ENCODE measurements at places on chromosomes 13 and 19.

DNA sequence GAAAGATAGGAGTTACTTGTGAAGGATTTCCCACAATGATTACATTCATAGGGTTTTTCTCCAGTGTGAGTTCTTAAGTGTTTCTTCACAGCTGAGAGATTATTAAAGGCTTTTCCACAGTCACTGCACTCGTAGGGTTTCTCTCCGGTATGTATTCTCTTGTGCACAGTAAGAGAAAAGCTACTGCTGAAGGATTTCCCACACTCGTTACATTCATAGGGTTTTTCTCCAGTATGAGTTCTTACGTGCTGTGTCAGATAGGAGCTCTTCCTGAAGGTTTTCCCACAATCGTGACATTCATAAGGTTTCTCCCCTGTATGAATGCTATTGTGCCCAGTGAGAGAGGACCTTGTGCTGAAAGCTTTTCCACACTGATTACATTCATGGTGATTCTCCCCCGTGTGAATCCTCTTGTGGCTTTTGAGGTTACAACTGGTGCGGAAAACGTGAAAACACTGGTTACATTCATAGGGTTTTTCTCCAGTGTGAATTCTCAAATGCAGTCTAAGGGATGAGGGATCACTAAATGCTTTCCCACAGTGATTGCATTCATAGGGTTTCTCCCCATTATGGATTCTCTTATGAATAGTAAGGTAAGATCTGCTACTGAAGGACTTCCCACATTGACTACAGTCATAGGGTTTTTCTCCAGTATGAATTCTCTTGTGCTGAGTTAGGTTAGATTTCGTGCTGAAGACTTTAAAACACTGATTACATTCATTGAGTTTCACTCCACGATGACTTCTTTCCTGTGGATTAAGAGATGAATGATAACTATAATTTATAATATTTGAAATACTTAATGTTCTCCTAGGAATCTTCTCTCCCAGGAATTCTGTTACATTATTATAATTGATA lies 20.6 kb downstream of the ZNF558 start:
- DNase-seq, result peak; percentile 11

DNA sequence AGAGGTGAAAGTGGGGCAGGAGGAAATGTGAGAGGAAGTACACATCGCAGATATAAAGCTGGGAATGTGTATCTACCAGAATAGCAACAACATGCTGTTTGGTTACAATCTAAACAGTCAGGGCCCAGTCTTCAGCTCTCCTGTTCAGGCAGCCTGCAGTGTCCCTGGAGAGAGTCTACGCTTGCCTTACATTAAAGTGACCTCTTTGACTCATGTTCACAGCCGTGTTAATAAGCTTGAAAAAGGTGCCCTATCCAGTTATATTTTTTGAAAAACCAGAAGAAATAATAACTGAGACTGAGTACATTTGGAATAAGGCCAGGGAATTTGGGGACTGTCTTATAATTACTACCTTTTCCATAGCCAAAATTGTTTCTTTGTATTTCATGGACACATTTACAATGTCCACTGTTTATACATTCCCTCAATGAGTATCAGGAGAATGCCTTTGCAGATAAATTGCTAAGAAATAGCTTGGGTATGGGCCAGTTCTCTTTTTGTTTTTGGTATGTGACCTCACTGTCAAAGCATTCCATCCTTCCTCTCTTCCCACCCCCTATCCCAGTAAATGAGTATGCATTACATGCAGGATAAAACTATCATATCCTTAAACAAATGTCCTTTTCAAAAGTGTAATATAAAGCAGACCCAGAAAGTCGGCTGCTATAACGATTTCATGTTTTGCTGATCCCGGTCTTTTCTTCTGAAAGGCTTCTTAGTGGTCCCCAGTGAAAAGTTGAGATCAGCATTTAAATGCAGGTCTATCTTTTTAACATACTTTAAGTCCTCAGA lies 82.6 kb downstream of the PCDH9 start:
- DNase-seq, result peak; percentile 27

GRCh38 chr13:43792076-43792881 lies 5.5 kb upstream of the ENOX1 start:
- DNase-seq, result no peak

DNA sequence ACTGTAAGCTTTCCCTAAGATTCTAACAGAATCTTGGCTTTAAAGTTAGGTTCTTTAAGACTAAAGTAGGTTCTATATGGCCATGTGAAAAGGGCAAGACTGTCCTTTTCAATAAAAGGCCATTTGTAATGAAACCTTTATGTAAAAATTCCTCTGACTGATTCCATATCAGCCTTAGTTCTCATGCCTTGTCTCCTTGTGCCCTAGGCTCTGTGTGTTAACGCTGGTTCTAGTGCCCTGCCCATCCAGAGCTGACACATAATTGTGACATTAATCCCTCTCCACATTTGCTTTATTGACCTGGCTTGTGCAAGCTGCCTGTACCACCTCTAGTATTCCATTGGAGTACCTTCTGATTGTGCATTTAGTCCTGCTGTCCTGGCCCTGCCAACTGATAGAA lies 28.2 kb downstream of the CYSLTR2 start:
- no peak for DNase-seq

DNA sequence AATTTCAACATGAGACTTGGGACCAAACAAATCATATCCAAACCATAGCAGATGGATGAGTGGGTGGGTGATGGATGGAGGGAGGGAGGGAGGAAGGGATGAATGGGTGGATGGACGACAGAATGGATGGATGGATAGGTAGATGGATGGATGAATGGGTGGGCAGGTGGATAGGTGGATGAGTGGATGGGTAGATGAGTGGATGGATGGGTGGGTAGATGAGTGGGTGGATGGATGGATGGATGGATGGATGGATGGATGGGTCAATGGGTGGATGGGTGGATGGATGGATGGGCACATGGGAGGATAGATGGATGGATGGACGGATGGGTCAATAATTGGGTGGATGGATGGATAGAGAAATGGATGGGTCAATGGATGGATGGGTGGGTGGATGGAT lies 47.9 kb upstream of the ONECUT3 start:
- no peak for DNase-seq

GRCh38 chr13:44816701-44817100 lies 172.6 kb downstream of the NUFIP1 start:
- no peak for DNase-seq

DNA sequence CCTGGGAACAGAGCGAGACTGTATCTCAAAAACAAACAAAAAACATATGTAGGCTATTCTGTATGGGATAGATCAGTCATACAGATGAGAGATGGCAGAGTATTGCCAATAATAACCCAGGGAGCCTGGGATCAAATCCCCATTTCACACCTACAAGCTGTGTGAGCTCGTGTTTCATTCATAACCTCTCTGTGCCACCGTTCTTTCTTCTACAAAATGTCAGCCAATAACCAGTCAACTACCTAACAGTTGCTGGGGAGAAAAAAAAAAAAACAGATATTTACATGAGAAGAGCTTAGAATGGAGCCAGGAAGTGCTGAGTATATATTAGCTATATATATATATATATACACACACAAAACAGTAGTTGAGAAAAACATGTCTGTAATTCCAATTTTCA lies 6.5 kb upstream of the IFNL2 start:
- DNase-seq, result no peak

GRCh38 chr13:97600458-97601075 lies 166.6 kb downstream of the RAP2A start:
- no peak for DNase-seq

DNA sequence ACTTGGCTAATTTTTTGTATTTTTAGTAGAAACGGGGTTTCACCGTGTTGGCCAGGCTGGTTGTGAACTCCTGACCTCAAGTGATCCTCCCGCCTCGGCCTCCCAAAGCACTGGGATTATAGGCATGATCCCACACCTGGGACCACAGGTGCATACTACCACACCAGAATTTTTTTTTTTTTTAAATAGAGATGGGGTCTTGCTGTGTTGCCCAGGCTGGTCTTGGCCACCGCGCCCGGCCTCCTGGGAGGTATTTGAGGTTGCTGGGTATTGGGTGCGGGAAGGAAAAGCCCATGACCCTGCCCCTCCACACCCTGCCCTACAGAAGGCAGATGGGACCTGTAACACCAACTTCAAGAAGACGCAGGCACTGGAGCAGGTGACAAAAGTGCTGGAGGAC lies 13.6 kb downstream of the ACTMAP start:
- no peak for DNase-seq

GRCh38 chr19:33408116-33408515 lies 34.6 kb downstream of the CEBPG start:
- DNase-seq, result no peak

DNA sequence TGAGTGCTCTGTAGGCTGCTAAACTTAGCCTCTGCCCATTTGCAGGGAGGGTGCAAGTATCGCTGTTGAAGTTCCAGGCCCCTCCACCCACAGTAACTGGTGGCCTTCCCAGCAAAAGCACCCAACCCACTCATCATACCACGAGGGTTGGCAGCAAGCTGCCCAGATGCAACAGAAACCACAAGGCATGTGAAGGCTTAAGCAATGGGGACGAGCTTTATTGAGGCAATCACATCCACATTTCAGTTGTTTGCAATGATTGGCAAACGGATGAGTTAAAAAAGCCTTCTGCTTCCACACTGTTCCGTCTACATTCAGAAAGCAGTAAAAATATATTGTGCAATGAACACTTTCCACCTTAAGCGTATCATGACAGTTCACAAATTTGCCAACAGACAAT lies 10.3 kb downstream of the GJB6 start:
- no peak for DNase-seq

DNA sequence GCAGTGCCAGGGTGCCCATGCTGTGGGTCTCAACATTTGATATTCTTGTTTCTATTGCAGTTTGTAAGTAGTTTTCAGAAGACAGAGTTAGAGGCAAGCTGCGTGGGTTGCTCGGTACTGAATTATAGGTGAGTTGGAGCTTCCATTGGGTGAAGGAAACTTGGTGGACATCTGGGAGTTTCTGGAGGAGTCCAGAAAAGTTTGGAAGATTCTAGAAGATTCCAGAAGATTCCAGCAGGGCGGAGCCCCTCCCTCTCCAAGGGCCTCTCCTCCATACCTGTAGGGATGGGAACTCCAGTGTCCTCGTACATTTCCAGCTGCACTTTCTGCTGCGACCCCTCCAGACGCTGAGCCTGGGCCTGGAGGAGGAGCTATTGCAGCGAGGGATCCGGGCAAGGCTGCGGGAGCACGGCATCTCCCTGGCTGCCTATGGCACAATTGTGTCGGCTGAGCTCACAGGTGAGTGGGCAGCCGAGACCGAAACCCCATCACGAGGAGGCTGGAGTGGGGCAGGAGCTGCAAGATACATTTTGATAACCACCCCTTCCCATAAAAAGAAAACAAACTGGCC lies 28.6 kb downstream of the TIMM13 start:
- no peak for DNase-seq

GRCh38 chr13:50189450-50189849 lies 174.2 kb downstream of the KCNRG start:
- peak; percentile 33 for DNase-seq

GRCh38 chr13:77857531-77858209 lies 61.0 kb downstream of the EDNRB start:
- DNase-seq, result no peak

DNA sequence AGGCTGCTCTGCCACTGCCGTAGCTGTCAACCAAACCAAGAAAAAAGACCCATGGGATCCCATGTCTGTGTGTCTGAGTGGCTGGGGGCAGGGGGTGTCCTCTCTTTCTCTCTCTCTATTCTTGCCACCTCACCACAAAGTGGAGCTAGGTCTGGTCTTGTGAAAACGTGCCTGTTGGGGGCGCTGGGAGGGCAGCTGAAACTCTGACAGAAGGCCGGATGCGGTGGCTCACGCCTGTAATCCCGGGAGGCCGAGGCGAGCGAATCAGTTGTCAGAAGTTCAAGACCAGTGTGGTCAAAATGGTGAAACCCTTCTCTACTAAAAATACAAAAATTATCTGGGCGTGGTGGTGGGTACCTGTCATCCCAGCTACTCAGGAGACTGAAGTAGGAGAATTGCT lies 29.2 kb downstream of the ZNF146 start:
- peak; percentile 79 for DNase-seq

- DNase-seq, result no peak
These were observed 87.9 kb upstream of the WASF3 start for GRCh38 chr13:26469602-26470001.

DNA sequence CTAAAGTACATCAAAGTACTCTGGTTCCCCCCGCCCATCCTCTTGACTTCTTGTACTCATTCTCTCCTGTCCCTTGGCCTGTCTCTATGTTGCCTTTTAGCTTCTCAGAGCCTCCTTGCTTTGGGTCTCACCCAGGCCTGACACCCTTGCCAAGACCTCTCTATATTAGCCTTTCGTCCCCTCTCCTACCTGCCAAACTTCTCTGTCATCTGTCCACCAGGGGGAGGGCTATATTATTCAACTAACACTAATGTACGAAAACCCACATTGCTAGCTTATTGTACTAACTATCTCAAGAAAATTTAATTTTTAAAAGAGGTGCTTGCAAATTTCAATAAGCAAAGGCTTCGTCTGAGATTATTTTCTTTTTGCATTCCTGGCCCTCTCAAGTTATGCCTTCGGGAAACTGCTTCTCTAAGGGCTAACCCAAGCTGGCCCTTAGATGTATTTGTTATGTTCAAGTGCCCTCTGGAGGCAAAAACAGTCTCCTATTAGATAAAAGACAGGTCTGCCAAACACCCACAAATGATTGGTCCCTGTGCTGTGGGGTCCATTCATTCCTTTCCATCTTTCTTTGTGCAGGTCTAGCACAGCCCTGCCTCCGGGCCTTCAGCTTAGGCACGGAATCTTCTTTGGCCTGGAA lies 6.3 kb upstream of the MRPS31 start:
- peak; percentile 88 for DNase-seq

DNA sequence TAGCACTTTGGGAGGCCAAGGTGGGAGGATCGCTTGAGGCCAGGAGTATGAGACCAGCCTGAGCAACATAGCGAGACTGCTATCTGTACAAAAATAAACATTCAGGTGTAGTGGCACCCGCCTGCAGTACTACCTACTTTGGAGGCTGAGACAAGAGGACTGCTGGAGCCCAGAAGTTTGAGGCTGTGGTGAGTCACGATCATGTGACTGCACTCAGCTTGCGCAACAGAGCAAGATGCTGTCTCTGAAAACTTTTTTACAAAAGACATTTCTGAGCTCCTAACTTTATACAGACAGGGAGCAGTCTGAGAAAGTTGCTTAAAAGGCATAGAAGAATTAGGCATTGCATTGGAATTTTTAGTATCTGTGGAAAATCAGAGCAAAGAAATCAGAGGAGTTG lies 10.4 kb upstream of the TBC1D4 start:
- no peak for DNase-seq

Measured in GM23338 (cell line).